ENCODE measurements at places on chromosomes 16 and 17.
A peak's percentile ranks its signal among the peaks of the same experiment; 100 is the strongest.

DNA sequence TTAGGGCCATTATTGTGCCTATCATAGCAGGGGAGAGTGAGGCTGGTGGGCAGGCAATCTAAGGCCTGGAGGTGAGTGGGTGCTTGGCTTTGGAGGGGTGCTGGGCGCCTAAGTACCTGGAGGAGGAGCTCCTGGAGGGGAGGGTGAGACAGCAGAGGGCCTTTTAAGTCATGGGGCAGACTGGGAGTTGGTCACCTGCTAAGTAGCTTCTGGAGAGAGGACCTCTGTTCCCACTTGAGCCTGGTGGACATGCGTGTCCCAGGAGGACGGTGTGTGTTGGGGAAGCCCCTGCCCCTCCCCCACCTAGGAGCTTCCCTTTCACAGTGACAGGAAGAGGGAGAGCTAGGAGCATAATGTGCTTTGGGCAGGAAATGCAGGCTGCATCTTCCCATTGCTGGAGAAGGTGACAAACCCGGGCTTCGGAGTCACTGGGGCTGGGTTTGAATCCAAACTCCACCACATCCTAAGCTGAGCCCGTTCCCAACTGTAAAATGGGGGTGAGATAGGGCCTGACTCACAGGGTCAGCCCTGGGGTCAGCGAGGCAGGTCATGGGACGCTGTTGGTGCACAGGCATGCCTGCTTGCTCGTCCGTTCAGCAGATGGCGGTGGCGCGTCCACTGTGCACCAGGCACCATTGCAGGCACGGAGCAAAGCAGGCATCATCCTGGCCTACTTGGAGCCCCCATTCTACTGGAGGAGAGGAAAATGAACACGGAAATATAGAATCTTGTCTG lies 37.9 kb downstream of the CMIP start:
- DNase-seq: no peak

DNA sequence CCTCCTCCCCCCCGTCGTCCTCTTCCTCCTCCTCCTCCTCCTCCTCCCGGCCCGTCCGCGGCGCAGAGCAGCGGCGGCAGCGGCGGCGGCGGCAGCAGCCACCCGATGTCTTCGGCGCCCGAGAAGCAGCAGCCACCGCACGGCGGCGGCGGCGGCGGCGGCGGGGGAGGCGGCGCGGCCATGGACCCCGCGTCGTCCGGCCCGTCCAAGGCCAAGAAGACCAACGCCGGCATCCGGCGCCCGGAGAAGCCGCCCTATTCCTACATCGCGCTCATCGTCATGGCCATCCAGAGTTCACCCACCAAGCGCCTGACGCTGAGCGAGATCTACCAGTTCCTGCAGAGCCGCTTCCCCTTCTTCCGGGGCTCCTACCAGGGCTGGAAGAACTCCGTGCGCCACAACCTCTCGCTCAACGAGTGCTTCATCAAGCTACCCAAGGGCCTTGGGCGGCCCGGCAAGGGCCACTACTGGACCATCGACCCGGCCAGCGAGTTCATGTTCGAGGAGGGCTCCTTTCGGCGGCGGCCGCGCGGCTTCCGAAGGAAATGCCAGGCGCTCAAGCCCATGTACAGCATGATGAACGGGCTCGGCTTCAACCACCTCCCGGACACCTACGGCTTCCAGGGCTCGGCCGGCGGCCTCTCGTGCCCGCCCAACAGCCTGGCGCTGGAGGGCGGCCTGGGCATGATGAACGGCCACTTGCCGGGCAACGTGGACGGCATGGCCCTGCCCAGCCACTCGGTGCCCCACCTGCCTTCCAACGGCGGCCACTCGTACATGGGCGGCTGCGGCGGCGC lies at the start of gene FOXF1:
TSS of gene FOXF1 (plus strand) at position 63 of the 797 bp plus-strand sequence. CDS start at position 106, 43 bp downstream.
- DNase-seq: peak; percentile 54

GRCh38 chr17:46072998-46073397 lies 73.9 kb downstream of the STH start:
- DNase-seq: peak; percentile 8

GRCh38 chr17:74194682-74195081 lies 8.8 kb upstream of the RPL38 start:
- DNase-seq: no peak

DNA sequence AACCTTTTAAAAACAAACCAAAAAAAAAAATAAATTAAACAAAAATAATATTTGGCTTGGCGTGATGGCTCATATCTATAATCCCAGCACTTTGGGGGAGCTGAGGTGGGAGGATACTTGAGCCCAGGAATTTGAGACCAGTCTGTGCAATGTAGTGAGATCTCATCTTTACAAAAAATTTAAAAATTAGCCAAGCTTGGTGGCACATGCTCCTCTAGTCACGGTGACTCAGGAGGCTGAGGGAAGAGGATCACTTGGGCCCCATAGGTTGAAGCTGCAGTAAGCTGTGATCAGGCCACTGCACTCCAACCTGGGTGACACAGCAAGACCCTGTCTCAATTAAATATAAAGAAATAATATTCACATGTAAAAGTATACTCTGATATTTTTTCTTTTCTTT lies 12.2 kb downstream of the GNGT2 start:
- DNase-seq: no peak

DNA sequence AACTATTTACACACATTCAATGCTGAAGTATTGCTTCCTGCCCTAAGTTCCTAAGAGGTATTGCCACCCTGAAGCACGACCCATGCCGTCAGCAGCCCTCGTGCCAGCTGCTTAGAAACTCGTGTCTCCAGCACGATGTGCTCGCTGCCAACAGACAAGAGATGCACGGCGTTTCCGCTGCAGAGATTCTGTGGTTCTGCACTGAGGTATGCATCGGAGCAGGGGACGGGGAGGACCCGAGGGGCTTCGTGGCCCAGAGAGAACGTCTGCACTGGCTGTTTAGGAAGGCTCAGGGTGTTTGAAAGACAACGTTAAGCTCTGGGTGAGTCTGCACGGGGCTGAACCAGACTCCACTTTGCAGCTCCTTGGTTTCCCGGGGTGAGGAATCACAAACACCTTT lies 82.7 kb upstream of the CREBBP start:
- no peak for DNase-seq

DNA sequence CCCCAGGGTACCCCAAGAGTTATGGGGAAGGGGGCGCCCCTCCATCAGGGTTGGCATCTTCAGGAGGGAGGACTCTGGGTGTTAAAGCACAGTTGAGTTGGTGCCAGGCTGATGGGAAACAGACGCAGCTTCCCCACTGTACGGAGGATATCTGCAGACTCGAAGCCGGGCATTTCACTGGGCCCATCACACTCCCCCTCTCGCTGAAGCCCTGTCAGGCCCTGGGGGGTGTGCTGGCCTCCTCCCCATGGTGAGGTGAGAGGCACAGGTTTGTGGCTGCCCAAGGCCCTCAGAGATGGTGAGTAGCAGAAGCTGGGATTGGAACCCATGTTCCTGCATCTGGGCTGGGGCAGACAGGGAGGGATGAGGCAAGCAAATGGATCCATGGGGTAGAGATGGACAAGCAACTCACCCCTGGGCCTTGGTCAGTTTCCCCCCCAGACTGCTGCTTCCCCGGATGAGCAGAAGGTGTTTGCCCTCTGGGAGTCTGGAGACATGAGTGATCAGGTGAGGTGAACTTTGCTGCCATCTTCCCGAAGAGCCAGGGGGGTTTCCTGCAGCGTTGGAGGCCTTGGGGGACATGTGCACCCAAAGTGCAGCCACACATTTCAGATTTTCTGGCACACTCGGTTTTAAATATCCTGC lies 31.0 kb downstream of the POLR3E start:
- DNase-seq: no peak

DNA sequence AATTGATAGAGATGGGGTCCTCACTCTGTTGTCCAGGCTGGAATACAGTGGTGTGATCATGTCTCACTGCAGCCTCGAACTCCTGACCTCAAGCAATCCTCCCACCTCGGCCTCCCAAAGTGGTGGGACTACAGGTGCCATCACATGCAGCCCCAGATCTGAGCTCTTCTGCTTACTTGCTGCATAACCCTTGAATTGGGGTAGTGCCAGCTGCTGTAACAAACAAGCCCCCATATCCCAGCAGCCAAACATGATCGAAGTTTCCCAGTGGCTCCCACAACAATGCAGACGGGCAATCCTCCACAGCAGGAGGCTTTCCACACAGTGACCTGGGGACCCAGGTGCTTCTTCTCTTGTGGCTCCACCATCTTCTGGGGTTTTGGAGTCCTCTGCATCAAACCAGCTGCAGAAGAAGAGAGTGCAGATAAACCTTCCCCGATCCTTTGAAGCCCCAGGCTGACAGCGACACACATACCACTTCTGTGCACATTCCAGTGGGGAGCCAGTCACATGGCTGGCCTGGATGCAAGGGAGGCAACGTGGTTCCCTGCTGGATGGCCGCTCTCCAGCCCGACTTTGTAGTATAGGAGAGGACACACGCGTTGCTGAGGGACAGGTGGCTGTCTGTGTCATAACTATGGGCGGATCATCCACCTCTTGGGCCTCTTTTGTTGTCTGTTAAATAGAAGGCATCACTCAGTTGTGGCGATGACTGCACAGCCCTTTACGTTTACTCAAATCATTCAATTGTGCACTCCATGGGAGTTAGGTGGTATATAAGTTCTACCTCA lies 16.7 kb downstream of the SBK1 start:
- no peak for DNase-seq

DNA sequence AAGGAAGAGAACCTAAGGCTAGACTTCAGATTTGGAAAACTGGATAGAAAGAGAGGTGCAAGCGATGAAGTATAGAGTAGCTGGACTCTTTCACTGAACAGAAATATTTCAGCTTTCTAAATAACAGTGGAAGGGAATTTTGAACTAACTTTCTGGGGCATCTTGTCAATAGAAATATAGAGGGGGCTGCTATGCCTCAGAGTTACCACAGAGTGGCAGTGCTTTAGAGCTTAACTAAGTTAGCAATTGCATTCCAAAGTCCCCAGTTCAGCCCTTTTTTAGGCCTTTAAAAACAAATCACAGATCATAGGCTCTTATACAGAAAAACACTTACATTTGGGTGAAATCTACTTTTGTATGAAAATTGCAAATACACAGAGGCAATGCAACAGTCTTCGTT lies 154.2 kb upstream of the CDH8 start:
- DNase-seq: no peak

Data from 8988T (cell line).